AG20443 (cell line): ENCODE measurements at places on chromosomes 6 and 20.

DNA sequence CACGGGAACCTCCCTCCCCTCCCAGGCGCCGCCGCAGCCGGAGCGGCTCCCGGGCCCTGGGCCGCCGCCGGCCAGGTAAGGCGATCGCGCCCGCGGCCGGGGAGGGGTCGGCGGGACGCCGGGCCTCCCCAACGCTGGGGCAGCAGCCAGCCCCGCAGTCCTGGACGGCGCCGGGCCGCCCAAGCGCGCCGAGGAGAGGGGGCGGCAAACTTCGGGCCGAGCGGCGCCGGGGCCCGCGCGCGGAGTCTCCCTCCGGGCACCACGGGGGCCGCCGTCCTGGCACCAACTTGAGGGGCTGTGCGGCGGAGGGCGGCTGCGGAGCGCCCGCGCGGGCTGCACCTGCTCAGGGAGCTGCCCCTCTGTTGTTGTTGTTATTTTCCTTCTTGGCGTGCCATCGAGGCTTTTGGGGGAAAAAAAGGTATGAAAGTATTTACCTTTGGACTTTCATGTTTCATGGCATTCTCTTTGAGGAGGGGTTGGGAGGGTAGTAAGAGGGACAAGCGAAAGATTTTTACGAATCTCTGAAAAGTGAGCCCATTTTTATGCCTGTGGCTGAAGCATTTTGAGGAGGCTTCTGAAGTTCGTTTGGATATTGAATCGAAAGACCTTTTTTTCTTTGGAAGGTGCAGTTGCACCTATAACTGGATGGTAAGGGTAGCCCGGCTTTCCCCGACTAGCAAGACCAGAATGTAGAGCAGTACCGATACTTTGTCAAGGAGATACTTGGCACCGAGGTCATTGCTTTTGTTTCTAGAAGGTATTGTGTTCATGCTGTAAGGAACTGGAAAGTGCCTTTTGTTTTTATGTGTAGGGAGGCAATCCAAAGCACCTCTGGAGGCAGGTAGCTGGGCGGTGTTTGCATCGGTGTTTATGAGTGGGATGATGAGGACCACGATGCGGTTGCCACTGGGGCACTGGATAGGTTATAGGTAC, at the start of gene RNF182:
Gene RNF182 (plus strand): TSS at position 4 of the 933 bp plus-strand sequence. CDS start 52,168 bp downstream, outside the sequence.
- peak; percentile 92 for DNase-seq

DNA sequence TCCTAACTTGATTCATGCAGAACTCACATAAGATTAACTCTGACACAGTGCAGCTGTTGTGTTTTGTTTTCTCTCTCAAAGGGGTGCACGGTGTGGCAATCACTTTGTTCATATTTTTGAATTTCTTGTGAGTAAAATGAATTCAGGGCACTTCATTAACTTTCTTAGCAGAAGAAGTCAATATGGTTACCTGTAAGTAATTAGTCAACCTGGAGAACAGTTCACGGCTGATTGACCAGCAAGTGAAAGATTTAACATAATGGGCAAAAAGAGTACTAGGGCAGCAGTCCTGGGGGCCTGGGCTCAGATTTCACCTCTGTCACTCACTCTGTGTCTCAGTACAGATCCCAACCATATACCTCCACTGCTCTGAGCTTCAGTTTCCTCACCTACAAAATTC, 102.4 kb upstream of the SPTLC3 start:
- no peak for DNase-seq

- DNase-seq, result peak; percentile 84
These were observed 2.3 kb upstream of the MARCKS start for GRCh38 chr6:113854531-113855499.

DNA sequence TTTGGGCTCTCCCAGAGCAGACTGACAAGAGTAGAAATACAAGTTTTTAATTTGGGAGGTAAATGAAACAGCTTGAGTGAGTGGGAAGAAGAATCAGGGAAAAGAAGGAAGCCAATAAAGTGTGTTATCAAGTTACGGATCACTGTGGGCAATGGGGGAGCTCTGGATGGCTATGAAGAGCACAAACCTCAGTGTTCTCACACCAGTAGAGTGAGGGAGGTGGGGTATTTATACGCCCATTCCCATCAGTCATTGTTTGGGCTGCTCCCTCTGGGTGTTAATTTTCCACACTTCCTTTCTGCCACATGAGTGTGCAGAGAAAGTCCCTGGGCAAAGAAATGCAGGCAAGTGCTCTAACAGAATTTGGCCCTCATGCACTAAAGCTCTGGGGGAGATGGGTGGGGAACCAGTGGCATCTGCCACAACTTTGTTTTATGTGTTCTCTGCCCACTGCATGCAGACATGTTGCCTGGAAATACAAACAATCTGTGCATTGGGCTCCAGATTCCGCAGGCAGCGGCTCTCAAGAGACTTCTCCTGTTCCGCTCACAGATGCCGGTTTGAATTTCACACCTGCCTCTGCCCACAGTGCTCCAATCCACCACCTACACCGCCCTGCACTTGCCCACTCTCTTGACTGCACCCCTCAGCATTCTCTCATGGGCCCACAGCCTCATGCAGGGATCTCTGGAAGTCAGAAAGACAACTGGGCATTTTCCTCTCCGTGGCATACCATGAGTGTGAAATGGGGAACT, 211.1 kb upstream of the RNF24 start:
- no peak for DNase-seq

DNA sequence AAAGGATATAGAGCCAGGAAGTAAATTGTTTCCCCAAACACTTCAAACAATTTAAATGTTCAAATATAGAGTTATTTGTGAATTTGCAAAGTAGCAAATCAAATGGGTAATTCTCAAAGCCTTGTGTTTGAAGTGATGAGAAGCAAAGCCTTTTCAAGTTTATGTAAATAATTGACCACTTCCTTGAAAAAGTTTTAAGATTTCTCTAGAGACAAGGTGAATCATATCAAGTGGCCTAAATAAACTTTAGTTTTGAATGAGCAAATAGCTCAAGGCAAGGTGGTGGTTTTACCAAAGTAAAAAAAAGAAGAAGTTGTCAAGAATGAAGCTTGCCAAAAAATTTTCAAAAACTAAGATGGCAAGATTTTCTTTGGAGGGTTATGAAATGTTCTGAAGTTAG, 42.6 kb upstream of the IFNGR1 start:
- DNase-seq, result no peak

DNA sequence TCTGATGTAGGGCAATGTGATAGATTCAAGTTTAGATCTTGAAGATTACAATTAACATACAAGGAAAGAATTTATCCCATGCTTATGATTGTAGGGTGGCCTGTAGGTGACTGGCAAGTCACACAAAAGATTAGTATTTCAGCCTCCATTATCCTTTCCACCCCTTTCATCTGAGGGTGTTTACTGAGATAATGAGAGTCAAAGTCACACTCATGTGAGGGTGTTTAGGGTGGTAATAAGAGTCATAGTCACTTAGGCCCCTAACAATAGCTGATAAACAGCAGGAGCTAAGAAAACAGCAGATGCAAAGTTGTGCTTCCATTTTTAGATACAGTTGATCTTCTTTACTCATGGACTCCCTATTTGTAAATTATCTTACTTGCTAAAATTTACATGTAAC, 11.4 kb downstream of the FAM184A start:
- DNase-seq, result no peak

- DNase-seq, result peak; percentile 59
These were observed 43.4 kb downstream of the TNFAIP3 start for GRCh38 chr6:137910424-137910834.

DNA sequence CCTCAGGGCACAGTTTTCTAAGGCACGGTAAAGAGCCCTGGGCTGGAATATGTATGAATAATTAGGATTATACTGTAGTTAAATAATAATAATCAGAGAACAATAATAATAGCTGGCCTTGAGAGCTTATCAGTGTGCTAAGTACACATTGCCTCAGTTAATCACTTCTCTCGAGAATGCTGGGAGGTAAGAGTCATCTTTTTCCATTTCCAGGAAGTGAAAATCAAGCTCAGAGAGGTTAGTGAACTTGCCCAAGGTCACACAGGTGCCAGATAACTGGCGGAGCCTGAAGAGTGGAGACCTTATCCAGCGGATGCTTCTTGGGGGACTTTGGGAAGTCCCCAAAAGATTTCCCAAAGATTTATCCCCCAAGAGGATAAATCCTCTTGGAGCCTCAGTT, 19.4 kb upstream of the CBFA2T2 start:
- DNase-seq, result no peak

- DNase-seq, result no peak
These were observed 22.9 kb downstream of the DHX35 start for GRCh38 chr20:38985060-38985459.

DNA sequence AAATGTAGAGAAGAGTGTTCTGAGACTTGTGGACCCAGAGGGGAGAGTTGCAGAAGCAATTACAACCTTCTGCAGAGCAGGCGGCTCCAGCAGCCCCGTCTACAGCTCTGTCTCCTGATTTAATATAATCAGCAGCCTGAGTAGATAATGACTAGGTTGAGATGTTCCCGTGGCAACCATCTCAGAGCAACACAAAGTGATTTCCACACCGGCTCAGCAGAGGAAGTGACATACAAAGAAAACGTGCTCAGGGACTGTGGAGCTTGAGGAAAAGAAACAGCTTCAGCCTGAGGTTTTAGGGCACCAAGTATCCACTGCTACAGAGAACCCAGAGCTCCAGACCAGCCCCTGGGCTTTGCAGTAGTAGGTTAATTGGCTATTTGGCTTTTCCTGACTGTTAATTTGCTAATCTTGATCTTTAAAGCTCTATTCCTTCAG, 136.4 kb downstream of the MTFR2 start:
- peak; percentile 73 for DNase-seq

DNA sequence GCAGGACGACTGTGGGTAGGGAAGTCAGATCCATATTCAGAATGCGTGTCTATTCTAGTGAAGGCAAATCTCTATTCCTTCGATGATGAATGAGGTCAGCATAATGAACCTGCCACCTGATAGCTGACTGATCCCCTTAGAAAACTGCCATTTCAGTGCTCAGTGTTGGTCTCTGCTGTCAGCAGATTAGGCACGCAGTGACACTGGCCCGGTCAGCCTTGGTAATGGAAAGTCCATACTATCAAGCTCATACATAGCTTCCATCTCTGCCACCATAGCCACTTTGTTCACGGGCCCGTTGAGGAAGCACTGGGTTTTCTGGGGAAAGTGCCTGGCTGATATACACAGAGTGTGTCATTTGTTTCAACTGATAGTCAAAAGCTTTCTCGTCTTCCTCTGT, 54.0 kb downstream of the C6orf52 start:
- no peak for DNase-seq

GRCh38 chr6:166172546-166172945, 4.9 kb upstream of the TBXT start:
- no peak for DNase-seq

DNA sequence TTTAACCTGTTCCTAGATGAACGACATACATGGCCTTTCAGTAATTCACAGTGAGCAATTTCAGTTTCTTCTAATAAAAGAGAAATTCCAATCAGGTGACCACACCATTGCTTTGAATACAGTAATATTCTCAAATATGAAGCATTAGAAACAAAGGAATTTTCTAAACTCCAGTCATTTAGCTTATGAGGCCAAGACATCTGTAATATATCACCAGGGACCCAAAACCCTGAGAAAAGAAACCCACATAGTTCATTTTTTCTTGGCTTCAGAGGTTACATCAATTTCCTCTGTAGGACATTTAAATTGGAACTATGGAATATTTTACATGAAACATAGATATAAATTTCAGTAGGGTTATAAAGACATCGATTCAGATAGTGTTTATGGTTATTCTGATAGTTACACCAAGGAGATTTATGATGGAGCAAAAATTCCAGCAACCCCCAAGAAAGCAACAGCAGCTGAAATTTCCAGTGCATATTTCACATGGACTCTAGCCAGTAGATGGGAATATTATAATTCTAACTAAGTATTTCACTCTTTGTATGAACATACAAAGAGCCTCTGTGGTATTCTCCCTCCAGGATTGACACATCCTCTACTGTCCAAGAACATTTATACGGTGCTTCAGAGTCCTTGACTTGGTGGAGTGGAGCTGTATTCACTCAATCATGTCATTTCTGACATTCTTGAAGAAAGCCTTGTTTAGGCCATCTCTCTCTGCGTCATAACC, 82.9 kb downstream of the ADGRG6 start:
- peak; percentile 46 for DNase-seq

- DNase-seq, result no peak
These were observed 3.1 kb downstream of the LAMP5 start for GRCh38 chr20:9517297-9518162.

DNA sequence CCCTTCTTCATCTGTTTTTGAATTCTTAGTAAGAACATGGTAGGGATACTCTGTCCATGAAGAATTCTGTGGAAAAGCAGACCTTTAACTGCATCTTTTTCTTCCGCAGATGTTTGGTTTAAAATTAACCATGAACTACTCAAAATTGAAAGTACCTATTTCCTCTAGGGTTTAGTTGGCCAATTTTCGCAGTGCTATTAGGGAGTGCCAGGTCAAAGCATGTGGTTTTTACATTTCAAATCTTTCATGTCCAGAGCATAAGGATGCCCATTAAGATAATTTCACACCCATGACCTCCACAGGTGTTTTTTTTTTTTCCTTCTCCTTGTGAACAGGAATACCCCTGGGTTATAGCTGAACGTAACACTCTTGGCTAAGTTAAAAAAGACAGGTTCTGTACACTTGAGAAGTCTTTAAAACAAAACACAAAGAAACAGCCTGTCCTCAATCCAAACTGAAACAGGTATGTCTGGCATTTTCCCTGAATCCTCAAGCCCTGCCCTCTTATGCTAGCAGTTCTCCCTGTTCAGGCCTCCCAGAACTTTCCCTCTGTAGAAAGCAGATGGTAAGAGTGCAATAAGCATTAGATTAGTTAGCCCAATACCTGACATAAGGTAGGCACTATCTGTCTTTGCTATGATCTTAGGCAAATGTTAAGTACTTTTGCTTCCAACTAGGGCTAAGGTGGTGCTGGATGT, 67.1 kb downstream of the ELOVL5 start:
- DNase-seq, result no peak

GRCh38 chr6:30074331-30075093, 1.1 kb downstream of the RNF39 start:
- peak; percentile 37 for DNase-seq

- no peak for DNase-seq
These were observed 13.0 kb downstream of the CHRNA4 start for GRCh38 chr20:63347950-63348827.

DNA sequence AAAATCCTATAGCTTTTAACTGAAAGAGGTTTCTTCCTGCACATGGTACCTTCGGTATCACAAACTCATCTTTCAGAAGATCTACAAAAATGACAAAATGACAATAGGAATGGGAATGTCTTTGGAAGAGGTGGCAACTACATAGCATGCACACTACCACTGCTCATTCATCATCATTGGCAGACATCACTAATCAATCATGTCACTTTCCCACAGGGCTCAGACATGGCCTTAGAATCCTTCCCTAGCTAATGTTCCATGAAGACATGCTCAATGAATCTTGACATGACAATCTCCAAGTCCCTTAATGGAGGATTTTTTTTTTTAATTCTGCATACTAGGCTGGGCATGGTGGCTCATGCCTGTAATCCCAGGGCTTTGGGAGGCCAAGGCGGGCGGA, 3.2 kb upstream of the PGC start:
- DNase-seq, result no peak

DNA sequence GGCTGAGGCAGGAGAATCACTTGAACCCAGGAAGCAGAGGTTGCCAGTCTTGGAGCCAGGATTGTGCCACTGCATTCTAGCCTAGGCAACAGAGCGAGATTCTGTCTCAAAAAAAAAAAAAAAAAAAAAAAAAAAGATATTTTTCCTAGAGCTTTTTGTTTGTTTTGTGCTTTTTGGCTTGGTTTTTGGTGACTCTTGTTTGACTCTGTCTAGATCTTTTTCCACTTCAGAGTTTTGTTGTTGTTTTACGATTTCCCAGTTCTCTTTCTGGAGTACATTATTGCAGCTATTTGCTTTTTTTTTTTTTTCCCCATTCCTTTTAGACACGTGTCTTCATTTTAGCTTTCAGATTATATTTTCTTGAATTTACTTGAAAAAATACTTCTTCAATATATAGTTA, 67.0 kb upstream of the AKAP12 start:
- no peak for DNase-seq

- DNase-seq, result peak; percentile 12
These were observed 37.5 kb upstream of the LCA5 start for GRCh38 chr6:79574630-79575225.
